ENCODE measurements at places on chromosomes 1 and 21.
A peak's percentile ranks its signal among the peaks of the same experiment; 100 is the strongest.

DNA sequence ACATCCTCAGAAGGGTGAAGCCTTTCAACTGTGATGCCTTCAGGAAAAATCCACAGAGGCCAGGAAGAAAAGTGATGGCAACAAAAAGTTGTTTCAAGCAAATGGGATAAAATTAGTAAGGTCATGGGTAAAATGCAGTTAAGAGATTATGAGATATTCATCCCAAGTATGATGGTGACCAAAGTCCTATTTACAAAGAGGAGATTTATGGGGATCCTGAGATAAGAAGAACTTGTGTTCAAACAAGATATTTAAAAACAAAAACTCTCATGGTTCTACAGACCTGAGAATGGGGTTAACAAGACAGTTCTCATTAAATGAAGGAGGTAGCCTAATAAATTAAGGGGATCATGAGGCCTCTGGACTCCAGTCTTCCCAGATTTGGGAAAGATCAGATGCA, 184.4 kb downstream of the FCRL5 start:
- DNase-seq, result no peak

DNA sequence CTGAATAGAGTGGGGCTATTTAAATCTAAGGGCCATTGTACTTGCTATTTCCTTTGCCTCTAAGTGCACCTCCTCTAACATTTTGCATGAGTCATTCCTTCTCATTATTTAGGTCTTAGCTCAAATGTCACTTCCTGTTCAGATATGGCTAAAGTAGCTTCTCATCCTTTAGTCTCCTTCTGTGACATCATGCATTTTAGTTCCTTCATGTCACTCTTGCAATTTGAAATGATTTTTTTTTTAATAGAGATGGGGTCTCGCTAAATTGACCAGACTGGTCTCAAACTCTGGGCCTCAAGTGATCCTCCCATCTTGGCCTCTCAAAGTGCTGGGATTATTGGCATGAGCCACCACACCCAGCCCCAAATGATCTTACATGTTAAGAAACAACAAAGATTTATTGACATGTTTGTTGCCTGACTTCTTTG, 6.6 kb downstream of the TBX19 start:
- no peak for DNase-seq

DNA sequence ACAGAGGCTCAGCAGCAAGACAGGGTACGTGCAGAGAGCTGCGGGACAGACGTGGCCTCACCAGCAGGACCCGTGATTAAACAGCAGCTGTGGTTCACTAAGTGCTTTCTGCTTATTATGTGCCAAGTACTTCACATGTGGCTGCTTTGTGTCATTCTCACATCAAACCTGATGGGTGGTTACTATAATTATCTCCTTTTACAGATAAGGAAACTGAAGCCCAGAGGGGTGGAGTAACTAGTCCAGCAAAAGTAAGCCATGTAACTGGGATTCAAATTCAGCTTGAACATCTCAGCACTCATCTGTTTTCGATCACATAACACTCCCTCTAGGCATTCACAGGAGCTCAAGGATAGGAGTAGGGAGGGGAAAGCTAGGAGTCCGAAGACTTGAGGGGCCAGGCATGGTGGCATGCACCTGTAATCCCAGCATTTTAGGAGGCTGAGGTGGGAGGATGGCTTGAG, 50.8 kb upstream of the CLIC4 start:
- peak; percentile 50 for DNase-seq

- no peak for DNase-seq
Observed at GRCh38 chr1:186152227-186152619, 222.8 kb downstream of the TPR start.

DNA sequence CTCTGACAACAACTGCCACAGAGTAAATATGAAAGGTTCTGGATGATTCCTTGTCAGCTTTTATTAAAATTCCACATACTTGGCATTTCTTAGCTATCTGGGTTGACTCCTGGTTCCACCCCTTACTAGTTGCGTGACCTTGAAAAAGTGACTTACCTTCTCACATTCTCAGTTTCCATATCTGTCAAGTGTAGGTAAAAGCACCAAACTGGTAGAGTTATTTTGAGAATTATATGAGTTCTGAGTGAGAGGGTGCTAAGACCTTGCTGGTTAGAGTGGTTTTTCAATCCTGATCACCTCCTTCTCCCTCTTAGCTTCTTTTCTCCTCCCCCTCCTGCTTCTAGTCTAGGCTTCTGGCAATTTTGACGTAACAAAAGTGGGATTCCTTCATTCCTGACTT, 83.4 kb upstream of the ABCD3 start:
- no peak for DNase-seq

DNA sequence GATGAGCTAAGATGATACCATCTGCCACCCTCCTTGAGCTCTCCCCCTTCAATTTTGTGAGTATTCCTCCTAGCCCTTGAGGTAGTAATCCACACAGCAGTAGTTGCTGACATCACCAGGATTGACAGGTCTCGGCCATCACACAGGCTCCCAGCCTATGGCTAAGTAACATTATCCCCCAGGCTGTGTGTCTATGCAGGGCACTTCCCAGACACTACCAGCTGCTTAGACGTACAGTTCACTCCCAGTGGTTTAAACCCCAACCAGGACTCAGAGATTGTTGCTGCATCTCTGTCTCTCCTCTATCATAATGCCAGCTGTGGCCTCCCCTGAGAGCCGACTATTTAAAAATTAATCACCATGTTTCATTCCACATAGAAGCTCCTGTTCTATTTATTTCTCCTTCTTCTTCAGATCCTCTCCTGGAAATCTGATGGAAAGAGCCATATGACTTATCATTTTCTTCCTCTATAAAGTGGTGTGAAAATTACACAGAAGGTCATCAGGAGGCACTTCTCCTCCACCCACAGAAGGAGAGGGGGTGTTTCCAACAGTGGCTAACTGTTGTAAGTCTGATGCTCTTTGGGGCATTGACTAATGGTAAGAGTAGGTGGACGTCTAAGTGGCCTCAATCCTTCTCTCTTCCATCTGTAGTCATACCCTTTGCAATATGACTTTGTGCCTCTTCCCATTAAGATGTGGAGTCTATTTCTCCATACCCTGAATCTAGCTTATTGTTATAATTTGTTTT, 396.3 kb downstream of the SETD4 start:
- no peak for DNase-seq

DNA sequence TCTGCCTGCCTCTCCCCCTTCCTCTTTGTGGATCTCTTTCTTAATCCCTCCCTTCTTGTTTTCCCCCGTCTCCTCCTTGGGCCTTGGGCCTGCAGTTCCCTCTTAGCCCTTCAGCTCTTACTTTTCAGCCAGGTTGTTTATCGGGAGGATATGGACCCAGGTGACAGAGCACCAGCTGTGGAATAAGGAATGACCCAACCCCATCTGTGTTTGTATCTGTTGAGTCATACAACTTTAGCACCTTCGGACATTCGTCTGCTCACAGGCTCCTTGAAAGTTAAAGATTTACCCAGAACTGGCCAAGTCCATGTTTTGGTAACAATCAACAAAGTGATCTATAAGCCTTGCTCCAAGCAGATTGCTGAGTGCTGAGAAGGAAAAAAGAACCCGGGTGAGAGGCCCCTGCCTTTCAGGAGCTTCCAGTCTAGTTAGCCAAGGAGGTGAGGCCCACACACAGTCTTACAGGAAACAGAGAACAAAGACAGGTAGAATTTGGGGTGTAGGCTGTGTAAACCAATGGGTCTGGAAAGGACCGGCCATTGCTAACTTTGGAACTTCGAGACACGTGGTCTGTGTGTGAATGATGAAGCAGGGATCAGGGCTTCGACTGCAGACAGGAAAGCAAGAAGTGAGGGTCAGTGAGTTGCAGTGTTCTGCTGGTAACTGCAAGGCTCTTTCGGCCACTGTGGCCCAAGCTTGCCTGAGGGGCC, 66.7 kb upstream of the F3 start:
- DNase-seq, result no peak

DNA sequence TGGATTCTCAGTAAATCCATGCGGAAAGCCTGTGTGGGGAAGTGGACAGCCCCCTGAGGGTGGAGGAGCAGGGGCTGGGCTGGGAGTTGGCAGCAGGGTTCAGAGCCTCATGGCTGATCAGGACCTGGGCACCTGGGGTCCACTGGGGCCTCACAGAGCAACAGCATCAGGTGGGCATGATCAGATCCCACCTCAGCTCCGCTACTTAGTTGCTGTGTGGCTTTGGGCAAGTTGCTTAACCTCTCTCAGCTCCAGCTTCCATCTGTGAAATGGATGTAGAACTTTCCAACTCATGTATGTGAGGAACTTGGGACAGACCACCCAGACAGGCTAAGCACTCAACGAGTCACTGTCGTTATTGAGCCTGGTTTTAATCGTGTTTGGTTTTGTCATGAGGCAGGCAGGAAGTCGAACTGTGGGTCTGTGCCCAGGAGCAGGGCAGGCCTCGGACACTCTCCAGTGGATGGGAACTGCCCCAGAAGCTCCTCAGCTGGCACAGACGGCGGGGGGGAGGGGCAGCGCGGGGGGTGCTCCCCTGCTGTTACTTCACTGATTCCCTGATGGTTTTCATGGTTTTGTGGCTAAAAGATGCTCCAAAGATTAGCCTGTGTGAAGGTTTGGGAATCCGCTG, 155.8 kb upstream of the TMEM51 start:
- no peak for DNase-seq

DNA sequence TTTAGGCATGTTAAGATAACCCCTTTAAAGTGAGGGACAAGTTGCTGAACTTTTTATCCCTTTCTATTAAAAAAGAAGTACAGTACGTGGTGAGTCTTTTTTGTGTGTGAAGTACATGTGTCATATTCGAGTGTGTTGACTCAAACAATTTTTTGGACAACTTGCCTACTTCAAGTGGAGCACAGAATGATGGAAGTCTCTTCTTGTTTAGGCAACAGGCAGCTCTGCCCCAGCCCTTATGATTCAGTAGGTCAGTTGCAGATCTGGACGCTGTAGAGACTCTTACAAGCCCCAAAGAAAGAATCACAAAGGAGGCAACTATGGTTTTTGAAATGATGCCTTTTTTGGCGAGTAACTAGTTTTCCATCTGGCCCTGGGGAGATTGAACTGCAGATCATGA, 14.4 kb upstream of the ZFP69B start:
- no peak for DNase-seq

DNA sequence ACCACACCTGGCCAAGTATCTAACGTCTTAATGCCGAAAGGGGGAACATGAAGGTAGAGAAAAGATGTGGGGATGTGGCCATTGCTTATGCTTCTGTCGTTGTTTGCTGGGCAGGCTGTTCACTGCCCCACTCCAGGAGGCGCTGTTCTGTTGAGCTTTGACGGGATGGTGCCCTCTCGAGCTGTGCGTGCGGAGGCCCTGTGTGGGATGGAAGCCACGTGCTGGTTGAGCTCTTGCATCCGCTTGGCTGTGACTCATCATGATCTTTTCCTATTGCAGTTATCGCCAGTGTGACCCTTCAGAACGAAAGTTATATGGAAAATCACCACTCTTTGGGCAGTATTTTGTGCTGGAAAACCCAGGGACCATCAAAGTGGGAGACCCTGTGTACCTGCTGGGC, 26.3 kb downstream of the MTARC1 start:
- no peak for DNase-seq

- no peak for DNase-seq
Observed at GRCh38 chr1:237705462-237705861, 185.3 kb downstream of the ZP4 start.

DNA sequence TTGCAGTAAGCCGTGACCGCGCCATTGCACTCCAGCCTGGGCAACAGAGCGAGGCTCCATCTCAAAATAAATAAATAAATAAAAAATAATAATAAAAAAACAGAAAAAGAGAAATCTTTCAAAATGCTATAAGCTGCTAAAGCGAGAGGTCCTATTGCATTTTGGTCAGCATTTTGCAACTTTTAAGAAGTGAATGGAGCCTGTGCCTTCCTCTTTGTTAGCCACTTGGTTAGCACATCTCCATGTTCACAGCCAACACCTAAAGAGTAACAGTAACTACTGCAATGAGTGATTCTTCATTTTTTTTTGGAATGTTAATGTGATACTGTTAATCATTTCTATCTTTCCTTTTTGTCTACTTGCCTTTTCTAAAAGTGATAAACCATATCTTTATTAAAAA, 80.6 kb downstream of the ERG start:
- no peak for DNase-seq

GRCh38 chr1:90154711-90155110, 159.8 kb downstream of the ZNF326 start:
- DNase-seq, result no peak

- DNase-seq, result no peak
Observed at GRCh38 chr1:98110674-98111073, 189.8 kb upstream of the DPYD start.
